Activated T-cell treated with anti-CD3 and anti-CD28 coated beads, Interleukin-2, amount 50 U/mL, for 72 hours (primary cell): ENCODE measurements at places on chromosomes 13 and 19. TPM values are rescaled to one million over a fixed set of nuclear protein-coding genes. Genes with fewer than 3 reads are reported as not detected.

DNA sequence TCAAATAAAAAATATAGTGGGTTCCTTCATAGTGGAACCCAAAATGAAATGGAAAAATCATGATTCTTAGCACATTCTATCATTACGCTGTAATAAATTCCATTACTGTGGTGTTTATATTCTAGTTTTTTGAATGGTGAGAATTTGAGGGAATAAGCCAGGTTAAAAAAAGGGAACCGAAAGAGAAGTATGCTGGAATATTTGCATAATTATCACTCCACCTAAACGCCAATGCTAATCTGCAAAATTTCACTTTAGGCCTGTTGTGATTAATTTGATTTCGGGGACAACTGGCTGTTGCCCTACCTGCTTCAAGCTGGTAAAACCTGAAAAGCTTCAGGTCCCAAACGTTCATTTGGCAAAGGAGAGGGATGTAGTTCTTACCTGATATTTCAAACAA is 32.1 kb upstream of the SCEL start:
- no peak for DNase-seq

The SYT3 gene
- 0.72 TPM for total RNA-seq

DNA sequence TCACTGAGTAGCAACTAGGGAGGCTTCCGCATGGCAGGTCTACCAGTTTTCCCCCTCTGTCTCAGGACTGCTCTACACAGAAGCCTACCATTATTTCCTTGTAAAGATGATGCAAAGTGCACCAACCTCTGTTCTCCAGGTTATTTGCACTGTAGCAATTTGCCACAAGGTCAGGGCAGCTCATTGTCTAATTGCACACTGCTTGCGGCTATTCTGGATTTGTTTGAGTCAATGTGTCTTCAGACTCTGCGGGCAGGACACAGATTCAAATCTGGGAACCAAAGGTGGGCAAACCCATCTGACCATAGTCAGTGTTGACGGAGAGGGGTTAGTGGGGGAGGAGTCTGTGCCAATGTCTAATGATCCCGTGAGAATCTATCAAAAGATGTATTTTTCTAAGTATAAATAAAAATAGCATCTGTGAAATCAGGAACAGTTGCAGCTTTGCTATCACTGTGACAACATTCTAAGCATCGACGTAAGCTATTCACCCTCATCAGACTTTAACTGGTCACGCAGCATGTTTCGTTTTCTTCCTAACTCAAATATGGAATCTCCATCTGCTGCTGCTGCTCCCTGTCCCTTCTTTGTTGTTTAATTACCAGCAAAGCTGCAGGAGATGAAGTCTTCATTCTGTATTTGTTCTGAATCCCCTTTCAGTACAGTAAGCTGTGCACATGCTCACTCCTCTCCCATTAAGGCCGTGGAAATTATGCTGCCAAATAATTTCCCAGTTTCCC is 26.4 kb downstream of the CYSLTR2 start:
- no peak for DNase-seq

DNA sequence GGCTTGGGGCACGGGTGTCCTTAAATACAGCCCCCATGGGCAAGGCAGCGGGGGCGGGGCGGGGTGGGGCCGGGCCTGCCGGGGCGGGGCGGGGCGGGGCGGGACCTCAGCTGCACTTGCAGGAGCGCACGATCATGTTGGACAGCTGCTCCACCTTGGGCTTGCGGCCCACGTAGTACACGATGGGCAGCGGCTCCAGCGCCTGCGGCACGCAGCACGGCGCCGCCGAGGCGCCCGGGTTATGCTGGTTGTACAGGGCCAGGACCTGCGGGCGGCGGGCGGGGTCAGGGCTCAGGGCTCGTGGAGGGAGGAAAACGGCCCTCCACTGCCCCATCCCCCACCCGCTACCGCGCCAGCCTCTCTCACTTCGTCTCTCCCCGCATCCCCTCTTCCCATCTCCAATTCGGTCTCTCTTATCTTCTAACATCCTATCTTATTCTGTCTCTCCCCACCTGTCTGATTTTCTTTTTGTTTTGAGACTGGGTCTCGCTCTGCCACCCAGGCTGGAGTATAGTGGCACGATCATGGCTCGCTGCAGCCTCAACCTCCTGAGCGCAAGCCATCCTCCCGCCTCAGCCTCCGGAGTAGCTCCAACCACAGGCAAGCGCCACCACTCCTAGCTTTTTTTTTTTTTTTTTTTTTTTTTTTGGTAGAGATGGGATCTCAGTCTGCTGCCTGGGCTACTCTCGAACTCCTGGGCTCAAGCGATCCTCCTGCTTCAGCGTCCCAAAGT is 21.1 kb downstream of the CCDC97 start:
- DNase-seq, result no peak

GRCh38 chr13:104355041-104355670 is 1288.9 kb upstream of the SLC10A2 start:
- DNase-seq, result no peak

The CACNG7 gene
- not detected for total RNA-seq

- DNase-seq, result no peak
Observed at GRCh38 chr19:32324631-32325285, 20.7 kb upstream of the ZNF507 start.

- DNase-seq, result no peak
Observed at GRCh38 chr19:1240925-1241324, 626 bp upstream of the ATP5F1D start.

The BCAM gene
- total RNA-seq, result 0.21 TPM
